GM19239 (cell line): ENCODE measurements at places on chromosomes 5 and 9.

- no peak for DNase-seq
These were observed 744 bp upstream of the PPP2CA start for GRCh38 chr5:134226441-134227192.

- no peak for DNase-seq
These were observed 320.2 kb upstream of the NREP start for GRCh38 chr5:112077180-112077579.

DNA sequence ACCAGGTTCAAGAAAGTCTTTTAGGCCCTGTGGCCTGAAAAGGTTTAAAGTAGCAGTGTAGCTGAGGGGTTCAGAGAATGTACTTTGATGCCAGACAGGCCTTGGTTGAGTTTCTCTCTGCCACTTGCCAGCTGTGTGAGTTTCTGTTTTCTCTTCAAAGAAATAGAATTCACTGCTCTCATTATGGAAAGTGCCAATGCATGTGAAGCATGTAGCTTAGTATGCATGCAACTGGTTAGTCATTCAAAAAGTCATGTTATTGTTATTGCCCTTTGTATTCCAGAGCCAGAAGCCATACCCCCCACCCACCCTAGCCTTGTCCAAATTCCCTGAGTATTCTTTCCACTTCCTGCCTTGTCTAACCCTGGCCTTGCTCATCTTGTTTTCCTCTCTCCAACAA, 101.7 kb downstream of the ADRB2 start:
- no peak for DNase-seq

GRCh38 chr9:33742519-33742918, 52.8 kb upstream of the PRSS3 start:
- DNase-seq: no peak

DNA sequence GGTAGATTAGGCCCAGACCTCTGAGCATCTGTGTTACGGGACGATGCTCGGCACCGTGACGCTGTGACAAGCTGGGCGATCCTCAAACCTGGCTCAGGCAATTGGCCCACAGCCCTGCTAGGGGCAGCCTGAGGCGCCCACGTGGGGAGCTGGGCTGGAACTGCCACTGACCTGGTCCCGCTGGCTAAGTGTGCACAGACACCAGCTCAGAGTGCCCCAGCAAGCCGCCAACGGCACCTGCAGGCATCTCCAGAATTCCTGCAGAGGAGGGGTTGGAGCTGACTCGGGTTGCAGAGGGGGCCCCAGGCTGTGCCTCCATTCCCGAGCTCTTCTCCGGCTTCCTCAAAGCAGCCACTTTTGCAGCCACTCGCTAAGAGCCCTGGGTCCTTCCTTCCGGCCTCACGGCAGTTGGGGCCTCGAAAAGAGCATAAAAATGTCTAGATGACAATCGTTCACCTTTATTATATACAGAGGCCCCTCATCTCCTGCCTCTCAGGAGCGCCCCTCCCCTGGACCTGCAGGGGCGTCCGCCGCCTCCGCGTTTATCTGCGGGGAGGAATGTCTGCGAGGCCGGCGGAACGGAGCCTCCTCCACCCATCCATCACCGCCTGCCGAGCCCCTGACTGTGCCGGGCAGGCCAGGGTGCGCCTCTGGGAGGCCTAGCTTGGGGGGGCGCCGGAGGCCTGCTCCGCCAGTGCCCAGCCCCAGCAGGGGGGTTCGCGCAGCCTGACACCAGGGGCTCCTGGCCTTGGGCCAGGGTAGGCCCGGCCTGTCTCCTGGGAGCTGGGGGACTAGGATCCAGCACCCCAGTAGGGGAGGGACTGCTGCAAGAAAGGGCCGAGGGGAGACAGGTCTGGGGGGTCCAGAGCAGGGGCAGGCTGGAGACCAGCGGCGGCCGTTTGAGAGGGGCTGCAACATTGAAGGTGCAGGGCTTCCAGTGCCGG, 144.9 kb downstream of the BARX1 start:
- DNase-seq: no peak

GRCh38 chr5:180594311-180595045, 3.2 kb upstream of the SCGB3A1 start:
- no peak for DNase-seq

DNA sequence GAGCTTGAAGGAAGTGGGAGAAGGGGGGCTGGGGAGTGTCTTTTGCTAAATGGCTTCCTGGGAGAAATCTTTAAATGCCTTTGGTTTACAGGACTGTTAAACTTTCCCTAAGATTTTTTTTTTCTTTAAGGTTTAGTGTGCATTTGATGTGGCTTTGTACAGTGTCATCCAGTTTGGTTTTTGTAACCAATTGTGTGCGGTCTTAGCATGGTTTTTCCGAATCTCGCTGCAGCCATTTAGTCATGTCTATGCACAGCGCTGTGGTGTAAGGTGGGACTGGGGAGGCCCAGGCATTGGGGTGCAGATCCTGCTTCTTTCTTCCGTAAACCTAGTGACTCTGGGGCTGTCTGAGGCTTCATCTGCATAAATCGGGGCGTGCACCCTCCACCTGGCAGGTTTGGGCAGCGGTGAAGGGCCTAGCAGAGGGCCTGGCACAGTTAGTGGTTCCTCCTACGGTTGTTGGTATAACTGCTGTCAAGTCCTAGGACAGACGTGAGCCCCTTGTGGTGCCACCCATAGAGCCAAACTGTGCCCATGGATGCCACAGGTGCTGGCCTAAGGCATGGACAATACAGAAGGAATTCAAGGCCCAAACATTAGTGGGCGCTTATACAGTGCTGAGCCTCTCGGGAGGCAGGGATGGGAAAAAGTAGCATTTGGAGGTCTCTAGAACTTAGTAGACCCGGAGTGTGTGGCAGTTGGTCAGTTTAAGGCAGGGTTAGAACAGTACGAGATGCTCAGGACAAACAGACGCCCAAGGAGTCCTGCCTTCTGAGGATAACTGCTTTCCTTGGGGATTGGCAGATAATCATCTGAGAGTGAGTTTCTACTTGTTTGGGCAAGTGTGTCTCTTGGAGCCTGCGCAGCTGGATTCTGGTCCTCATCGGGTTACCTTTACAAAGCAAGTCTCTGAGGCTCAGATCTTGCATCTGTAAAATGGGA, 1.5 kb downstream of the PRRC2B start:
- DNase-seq: no peak

DNA sequence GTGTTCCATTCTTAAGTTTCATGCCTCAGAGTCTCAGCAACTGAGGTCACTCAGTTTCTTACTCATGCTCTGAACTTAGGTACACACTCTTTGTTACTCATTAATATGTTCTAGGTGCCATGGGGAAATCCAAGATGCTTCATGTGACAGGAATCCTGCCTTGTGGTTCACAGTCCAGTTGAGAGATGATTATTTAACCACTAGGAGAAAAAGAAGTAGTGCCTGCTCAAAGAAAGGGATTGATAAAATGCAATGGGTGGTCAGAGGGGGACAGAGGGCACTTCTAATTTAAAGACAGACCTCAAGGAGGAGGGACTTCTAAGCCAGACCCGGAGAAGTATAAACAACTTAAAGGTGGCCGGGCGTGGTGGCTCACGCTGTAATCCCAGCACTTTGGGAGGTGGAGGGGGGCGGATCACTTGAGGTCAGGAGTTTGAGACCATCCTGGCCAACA, 69.0 kb downstream of the UGCG start:
- DNase-seq: no peak

- no peak for DNase-seq
These were observed 2.4 kb downstream of the ANAPC2 start for GRCh38 chr9:137185921-137186320.

GRCh38 chr5:136559651-136560050, 194.3 kb upstream of the TRPC7 start:
- no peak for DNase-seq

- no peak for DNase-seq
These were observed 1.6 kb downstream of the ELL2 start for GRCh38 chr5:95959888-95960666.
